ENCODE measurements at places on chromosomes 6 and 20.

GRCh38 chr20:17061715-17062114 lies 165.1 kb upstream of the PCSK2 start:
- no peak for DNase-seq

GRCh38 chr20:36461600-36462439 lies 79.5 kb upstream of the MYL9 start:
- DNase-seq: no peak

DNA sequence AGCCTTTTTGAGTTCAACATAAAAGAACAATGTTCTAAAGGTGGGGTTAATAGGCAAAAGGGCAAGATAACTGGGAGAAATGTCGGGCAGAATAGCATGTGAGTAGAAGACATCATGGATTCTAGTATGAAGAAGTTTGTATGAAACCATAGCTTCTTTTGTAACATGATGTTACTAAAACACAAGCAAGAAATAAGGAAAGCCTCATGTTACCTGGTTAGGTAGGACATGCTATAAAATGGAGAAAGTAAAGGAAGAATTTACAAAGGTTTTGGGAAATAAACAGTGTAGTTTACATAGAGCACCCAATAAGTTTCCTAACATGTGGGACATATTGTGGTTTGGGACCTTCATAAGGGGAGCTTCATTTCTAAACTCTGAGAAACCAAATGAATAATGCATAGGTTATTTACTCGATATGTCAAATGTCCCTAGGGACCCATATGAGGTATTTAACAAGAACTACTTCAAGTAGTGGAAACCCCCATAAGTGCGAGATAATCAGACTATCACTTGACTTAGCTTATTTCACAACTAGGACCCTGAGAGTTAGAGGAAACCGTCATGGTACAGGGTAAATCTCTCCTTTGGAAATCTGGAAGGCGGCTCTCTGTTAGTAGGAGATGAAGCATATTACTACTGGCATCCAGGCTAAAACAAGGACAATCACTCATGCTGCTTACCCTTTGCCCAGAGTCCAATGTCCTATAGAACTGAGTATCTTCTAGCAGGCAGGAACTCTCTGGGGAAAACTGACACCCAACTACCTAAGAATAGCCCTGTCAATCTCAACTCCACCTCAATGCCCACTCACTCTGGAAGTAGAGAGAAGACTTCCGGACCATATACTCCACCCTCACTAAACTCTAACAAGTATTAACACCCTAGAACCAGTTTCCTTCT lies 57.5 kb downstream of the ILRUN start:
- DNase-seq: peak; percentile 13

- DNase-seq: no peak
Measured at GRCh38 chr6:167676666-167677421, 149.9 kb upstream of the AFDN start.

DNA sequence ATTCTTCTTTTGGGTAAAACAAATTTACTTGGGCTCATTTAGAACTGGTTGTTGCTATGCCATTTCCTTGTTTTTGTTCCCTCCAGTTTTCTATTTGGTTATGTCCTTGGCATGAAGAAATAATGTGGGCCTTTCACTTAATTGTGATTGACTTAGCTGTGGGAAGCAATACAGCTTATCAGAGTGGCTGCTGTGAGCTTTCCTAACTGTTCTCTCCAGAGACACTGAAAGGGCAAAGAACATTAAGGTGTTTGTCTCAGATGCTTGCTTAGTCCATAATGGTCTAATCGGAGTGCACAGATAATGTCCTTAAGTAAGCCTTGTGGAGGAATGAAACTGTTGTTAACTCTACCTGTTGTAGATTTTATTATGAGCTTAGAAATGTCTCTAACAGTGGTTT lies 56.6 kb downstream of the SH3BGRL2 start:
- DNase-seq: no peak

DNA sequence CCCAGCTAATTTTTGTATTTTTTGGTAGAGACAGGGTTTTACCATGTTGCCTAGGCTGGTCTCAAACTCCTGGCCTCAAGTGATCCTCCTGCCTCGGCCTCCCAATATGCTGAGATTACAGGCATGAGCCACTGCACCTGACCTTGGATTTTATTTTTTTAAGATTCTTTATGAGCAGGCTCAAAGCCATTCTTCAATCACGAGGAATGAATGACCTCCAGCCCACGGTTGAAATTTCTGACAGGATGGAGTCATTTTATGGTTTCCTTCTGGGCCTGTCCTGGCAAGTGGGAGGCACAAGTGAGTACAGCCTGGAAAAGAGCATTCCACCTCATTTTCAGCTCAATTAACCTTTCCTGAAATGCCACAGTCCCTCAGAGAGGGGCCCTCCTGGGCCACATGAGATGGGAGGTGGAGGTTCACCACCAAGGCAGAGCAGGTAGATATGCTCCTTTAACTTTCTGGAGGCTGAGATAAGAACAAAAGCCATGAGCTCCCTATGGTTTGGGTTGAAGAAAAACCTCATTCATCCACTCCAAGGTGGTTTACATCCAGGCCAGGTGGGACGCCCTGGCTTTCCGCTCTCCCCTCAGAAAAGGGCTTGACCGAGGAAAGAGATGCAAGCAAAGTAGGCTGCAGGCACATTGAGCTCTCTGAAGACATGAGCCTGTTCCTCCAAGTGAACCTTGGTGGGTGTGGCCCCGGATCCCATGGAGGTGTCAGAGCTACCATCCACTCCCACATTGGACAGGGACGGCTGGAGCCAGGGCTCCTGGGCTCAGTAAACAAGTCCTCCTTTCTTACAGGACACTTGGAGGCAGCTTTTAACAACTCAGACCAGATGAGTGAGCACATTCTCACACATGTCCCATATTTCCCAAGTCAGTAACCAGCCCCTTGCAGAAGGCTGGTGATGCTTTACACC lies 208.5 kb upstream of the SSTR4 start:
- DNase-seq: no peak

DNA sequence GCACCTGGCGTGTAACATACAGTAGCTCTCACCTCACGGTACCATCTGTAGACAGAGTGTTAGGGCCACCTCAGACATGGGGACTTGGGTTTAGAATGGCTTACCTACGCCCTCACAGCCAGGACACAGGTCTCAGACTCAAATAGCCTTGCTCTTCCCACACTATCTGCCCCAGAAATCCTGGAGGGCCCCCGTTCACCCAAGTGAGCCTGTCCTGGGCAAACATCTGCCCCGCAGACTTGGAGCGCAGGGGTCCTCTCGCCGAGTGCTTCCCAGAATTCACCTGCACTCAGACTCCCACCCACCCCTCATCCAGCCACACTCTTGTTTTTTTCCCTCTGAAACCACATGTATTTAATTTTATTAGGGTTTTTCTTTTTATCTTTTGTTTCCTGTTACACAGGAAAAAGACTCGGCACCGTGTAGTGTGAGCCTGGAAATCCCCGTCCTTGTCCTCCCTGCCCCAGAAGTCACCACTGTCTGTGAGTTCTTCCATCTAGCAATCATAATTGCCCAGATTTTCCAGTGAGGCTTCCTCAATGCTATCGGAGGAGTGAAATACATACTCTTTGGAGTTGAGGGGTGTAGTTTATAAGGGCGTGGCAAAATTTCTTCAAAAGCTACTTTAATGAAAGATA lies 17.1 kb upstream of the MAP1LC3A start:
- DNase-seq: no peak

DNA sequence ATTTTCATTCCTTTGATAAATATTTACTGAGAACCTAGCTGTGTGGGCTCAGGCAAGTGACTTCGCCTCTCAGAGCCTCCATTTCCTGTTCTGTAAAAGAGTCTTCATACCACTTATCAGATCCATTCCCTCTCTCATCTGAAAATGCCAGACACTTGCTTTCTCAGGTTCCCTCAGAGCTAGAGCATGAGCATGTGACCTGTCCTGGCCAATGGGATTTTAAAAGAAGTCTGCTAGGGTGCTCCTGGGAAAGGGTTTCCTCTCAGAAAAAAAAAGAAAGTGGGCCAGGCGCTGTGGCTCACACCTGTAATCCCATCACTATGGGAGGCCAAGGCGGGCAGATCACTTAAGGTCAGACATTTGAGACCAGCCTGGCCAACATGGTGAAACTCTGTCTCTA lies 5.3 kb downstream of the KCNB1 start:
- no peak for DNase-seq

DNA sequence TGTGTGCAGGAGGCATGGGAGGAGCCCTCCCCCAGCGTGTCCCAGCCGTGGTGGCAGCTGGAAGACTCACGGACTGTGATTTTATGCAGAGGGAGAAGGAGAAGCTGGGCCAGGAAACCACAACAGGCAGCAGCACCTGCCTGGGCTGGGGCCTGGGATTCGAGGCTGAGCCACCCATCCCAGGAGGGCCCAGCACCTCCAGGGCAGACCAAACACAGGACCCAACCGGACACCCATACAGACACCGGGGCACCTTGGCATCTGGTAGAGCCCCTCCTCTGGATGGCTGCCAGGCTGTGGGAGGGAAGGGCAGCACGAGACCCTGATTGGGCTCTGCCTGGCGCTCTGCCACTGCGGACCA lies 41.7 kb upstream of the CHRNA4 start:
- DNase-seq: no peak

GRCh38 chr6:67467341-67467740 lies 1167.7 kb upstream of the ADGRB3 start:
- no peak for DNase-seq

GRCh38 chr20:45576995-45577394 lies 2.1 kb downstream of the WFDC8 start:
- peak; percentile 4 for DNase-seq

GRCh38 chr6:157033428-157034140 lies 256.4 kb downstream of the ARID1B start:
- DNase-seq: no peak

GRCh38 chr6:32461493-32461892 lies 21.8 kb downstream of the HLA-DRA start:
- no peak for DNase-seq

- no peak for DNase-seq
Measured at GRCh38 chr6:96499781-96500180, 21.8 kb upstream of the UFL1 start.

DNA sequence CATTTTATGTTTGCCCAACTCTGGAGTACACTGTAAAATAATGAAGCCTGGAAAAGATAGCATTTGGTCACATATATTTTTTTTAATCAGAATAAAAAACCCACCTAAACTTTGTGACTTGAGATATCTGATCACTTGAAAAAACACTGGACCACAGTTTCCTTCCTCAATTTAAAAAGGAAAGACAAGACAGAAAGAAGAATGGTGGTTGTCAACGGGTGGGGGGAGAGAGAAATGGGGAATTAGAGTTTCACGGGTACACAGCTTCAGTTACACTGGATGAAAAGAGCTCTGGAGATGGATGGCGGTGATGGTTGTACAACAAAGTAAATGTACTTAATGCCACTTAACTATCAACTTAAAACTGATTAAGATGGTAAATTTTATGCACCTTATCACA lies 14.7 kb upstream of the DST start:
- no peak for DNase-seq

DNA sequence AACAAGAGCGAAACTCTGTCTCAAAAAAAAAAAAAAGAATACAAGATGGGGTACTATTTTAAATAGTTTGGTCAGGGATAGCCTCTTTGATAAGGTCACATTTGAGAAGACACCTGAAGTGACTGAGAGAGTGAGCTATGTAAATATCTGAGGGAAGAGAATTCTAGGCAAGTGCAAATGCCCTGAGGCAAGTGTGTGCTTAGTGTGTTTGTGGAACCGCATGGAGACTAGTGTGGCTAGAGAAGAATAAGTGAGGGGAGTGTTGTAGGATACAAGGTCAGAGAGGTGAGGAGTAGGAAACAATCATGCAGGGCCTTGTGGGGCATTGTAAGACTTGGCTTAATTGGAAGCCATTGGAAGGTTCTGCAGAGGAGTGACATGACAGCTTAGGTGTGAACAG lies 3.4 kb downstream of the RSPH9 start:
- no peak for DNase-seq

GRCh38 chr6:149032599-149033405 lies 284.7 kb upstream of the TAB2 start:
- DNase-seq: peak; percentile 97

DNA sequence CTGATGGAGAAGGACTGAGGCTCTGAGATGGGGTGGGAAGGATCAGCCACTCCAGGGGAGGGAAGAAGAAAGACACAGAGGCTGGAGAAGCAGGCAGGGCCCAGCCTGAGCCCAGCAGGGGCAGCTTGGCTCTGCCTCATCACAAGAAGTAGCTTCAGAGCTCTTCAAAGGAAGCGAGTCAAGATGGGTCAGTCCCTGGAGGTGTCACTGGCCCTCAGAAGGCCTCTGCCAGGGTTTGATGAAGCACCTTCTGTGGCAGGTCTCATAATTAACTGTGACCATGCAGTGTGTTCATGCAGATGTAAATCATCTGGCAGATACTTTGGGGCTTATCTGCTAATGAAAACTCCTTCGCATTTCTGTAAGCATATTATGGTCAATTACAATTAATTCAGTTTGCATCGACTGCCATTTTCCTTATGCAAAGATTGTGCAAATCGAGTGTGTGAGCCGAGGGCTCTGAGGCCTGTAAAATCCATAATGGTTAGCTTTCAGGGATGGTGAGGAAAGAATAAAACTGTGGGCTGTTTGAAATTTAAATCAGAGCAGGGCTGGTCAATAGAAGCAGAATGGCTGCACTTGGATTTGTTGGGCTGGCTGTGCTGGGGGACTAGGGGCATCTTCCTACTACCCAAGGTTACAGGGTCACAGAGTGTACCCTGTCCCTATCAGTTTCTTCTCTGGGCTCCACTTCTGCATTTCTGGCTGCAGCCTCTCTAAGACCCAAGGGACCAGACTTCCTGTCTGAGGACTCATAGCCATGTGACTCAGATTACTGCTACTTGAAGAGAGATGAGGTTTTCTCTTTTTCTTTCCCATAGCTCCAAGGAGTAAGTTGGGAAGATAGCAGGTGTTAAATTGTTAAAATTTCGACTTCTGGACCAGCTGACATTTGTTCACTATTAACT lies 376.6 kb downstream of the DHX35 start:
- DNase-seq: peak; percentile 22

DNA sequence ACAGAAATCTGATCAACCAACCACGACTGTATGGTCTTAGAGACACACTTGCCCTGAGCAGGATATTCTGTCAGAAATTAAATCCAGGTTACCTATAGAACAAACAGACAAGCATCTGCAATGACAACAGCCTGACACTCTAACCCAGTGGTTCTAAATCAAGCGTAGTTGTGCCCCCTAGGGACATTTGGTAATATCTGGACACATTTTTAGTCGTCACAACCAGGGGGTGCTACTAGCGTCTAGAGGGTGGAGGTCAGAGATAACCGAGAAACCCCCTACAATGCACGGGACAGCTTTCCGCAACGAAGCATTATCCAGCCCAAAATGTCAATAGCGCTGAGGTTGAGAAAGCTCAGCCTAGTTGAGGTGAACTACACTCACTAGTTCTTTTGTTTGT lies 32.3 kb downstream of the ID4 start:
- DNase-seq: no peak

- no peak for DNase-seq
Measured at GRCh38 chr6:51285876-51286275, 467.2 kb downstream of the TFAP2B start.
